ENCODE measurements at places on chromosomes 16 and 17.

DNA sequence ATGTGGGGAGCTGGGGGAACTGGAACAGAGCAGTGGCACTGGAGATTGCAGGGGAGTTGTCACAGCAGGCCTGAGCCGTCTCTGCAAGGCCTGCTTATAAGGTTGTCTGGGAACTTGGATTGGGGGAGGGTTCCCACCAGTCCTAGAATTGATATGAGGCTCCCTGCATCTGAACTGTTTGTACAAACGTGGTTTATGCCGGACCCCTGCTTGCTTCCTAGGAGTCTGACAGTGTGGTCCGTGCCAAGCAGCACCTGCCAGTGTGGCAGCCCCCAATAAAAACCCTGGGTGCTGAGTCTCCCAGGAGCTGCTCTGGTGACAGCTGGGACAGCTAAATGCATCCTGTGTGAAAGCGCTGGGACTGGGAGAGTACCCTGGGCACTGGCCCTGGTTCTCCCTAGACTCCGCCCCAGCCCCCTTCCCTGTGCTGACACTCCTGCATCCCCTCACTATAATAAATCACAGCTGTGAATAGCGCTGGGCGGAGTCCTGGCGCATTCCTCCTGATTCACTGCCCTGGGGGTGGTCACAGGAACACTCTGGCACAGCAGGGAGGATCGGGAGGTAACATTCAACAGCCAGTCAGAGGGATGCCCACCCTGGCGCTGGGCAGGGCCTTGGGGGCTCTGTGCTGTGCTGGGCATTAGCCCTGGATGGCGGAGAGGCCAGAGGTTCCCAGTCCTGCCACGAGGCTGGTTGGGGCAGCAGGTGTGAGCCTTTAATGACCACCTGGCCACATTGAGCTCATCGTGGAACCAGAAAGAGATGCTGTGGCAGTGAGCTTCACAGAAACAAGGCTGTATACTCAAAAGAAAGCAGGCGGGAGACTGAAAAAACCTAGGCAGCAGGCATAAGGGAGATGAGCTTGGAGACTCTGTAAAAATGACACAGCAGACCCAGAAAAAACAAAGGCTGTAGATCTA lies 45.6 kb downstream of the RMI2 start:
- no peak for DNase-seq

- no peak for DNase-seq
Measured at GRCh38 chr17:40064971-40065768, 2.4 kb downstream of the THRA start.

GRCh38 chr17:80443916-80444643 lies 29.1 kb downstream of the ENDOV start:
- DNase-seq, result no peak

GRCh38 chr17:50956750-50957523 lies 90.8 kb upstream of the TOB1 start:
- peak; percentile 21 for DNase-seq

DNA sequence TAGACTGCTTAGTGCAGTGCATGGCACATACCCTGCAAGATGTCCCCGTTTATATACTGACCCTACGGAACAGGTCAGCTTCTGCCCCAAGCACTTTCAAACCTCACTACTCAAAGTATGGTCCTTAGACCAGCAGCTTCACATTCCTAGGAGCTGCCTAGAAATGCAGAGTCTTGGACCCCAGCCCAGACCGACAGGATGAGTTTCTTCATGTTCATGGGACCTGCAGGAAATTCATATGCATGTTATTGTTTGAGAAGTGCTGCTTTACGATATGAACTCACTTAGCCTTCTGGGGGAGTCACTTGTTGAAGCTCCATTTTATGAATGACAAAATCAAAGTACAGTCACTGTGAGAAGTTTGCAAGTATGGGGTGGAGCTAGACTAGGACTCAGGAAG lies 82.6 kb downstream of the DYNLRB2 start:
- DNase-seq, result no peak

DNA sequence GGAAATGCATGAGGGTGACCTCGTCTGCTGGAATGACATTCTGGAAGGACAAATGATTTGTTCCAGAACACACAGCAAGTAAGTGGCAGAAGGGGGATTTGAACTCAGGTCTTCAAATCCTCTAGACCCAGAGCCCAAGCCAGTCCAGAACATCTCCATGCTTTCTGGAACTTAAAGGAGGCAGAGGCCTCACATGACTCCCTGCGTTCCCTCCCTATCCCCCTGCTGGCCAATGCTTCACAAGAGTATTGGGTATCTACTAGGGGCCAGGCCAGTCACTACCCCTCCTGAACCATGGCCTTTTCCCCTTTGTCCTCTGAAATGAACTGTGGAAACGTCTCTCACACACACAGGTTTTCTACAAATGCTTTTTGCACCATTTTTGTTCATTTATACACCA lies 7.6 kb upstream of the BEAN1 start:
- no peak for DNase-seq

DNA sequence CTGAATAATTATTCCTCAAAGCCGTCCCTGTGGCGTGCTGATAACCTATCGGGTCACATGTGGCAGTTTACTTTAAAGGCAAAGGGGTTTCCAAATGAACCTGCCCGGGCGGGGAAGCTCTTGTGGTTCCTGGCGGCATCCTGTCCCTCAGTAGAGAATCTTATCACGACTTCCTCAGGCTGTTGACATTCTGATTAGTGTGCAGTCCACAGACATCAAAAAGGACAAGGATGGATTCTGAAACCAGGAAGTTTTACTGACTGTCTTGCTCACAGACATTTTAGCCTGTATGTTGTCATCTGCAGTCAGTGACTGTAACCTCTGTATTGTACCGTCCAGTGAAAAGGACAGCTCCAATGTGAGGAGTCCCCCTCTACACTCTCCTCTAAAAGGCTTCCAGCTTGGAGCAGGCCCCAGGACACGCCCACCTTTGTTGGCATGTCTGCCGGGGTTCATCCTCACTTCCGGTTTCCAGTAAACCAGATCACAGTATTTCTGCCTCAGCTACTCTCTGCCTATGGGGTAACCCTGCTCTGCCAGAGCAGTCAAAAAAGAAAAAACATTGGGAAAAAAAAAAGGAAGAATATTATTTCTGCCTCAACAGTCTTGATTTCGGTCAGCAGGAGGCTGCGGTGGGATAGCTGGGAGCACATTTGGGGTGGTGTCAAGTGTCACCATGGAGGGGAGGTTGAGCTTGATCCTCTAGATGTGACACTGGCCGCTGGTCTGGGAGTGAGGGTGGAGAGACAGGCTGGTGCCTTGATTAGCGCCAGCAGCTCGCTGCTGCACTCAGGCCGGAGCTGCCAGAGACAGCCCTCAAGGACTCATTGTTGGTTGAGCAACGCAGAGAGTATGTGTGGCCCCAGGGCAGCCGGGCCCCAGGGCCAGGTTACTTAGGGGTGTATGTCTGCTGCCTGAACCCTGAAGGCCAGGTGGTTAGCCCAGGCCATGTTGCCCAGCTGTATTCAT lies 89.0 kb upstream of the DNAH17 start:
- peak; percentile 23 for DNase-seq

- DNase-seq, result no peak
Measured at GRCh38 chr17:627051-627450, 87.6 kb downstream of the VPS53 start.

DNA sequence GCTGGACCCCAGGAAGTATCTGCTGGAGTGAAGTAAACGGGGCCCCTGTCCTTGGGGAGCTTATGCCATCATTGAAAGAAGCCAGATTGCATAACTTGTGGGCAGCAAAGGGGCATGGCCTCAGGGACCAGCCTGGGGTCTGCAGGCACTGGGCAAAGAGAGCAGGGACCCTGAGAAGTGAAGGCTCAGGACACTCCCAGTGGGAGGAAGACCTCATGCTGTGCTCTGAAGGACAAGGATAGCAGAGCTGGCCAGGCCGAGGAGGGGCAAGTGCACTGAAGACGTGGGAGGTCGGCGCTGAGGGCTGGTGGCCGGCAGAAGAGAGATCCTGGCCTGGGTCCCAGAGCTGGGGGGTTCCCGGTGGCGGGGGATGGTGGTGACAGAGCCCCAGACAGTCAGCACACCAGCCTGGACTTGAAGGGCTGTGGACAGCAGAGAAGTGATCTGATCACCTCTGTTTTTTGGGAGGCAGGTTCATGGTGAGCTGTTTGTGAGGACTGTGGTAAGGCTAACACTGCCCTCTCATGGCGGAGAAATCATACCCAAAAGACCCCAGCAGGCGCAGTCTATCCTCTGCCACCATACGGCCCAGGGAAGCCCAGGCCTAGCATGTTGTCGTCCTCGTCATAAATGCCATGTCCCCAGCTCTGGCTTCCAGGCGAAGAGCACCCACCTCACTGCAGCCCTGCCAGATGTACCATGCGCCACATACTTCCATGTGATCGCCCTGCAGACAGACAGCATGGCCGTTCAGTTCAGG lies 7.1 kb upstream of the CNP start:
- DNase-seq, result peak; percentile 18

GRCh38 chr17:10060526-10060925 lies 137.9 kb downstream of the GAS7 start:
- no peak for DNase-seq

DNA sequence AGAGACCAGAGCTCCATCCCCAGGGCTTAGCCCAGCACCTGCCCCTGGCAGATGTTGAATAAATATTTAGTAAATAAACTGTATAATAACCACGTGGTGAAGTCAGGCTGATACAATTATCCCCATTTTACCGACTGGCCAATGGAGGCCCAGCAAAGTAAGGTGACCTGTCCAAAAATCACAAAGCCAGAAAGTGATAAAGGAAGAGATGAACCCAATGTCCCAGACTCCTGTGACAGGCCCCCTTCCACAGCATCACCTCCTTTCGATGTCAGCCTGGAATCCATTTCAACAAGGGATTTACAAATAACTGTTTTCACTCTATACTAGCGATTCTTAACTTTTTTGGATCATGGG lies 5.5 kb downstream of the TVP23A start:
- no peak for DNase-seq

GRCh38 chr17:82399041-82399441 lies 19.1 kb upstream of the HEXD start:
- DNase-seq, result peak; percentile 63

DNA sequence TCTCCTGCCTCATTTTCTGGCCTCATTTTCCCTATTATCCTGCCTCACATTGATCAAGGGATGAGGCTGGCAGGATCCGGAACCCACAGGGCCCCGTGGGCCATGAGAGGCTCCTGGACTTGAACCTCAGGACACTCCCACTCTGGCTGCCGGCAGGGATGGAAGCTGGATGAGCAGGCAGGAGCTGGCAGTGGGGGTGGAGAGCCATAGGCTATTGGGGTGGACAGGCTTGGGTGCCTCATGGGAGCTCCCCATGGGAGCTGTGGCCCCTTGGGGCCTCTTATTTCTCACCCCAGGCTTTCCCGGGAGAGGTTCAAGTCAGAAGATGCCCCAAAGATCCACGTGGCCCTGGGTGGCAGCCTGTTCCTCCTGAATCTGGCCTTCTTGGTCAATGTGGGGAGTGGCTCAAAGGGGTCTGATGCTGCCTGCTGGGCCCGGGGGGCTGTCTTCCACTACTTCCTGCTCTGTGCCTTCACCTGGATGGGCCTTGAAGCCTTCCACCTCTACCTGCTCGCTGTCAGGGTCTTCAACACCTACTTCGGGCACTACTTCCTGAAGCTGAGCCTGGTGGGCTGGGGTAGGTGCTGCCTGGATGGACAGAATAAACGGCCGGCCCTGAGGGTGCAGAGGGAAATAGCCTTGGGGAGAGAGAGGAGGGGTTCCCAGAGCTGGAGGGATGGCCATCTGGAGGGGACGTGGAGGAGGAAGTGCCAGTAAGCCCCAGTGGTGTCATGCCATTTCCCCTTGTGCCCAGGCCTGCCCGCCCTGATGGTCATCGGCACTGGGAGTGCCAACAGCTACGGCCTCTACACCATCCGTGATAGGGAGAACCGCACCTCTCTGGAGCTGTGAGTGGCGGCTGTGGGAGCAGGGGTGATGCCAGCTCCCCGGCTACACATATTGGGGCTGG lies 10.7 kb upstream of the DRC7 start:
- DNase-seq, result no peak

- DNase-seq, result no peak
Measured at GRCh38 chr17:83118071-83118841, 38.8 kb downstream of the METRNL start.

GRCh38 chr16:24980077-24980793 lies 34.9 kb downstream of the ARHGAP17 start:
- DNase-seq, result no peak

DNA sequence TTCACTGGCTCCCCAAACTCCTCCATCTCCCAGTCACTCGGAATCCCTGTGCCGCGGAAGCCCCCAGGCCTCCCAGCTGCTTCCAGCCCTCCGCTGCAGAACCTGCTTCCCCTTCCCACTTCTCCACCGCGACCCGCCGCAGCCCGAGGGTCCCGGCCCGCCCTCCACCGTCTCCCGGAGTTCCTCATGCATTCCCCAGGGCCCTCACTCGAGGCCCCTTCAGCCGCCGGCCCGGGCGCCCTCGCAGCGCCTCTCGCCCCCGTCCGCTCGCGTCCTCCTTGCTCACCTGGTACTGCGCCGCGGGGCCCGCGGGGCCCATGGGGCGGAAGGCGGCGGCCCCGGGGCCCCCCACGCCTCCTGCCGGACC lies 329 bp downstream of the SMARCD2 start:
- no peak for DNase-seq

DNA sequence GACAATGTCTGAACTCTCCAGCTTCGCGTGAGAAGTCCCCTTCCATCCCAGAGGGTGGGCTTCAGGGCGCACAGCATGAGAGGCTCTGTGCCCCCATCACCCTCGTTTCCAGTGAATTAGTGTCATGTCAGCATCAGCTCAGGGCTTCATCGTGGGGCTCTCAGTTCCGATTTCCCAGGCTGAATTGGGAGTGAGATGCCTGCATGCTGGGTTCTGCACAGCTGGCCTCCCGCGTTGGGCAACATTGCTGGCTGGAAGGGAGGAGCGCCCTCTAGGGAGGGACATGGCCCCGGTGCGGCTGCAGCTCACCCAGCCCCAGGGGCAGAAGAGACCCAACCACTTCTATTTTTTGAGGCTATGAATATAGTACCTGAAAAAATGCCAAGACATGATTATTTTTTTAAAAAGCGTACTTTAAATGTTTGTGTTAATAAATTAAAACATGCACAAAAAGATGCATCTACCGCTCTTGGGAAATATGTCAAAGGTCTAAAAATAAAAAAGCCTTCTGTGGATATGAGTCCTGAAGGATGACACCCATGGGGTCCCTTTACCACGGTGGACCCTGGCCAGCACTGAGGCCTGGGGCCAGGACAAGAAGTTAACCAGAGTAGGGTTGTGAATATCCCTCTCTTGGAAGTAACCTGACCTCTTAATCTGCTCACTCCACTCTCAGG lies 10.5 kb upstream of the ITGAD start:
- peak; percentile 3 for DNase-seq

GRCh38 chr17:63974594-63975192 lies 2.0 kb upstream of the SCN4A start:
- no peak for DNase-seq

DNA sequence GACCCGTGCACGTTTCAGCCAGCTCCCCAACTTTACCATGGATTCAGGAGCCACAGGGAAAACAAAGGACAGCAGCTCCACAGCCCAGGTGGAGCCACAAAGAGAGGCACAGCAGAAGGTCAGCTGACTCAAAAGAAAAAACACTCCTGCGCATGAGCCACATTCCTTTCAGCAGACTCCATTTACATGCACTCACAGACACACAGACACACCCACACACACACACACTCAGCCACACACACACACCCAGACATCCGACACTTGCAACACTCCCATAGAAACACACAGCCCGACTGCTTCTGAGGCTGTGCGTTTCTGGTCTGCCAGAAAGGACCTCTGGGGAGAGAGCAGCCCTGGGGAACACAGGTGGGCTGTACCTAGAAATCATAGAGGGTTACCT lies 2335.5 kb downstream of the TP53TG3F start:
- DNase-seq, result no peak

All from midbrain (tissue), 1 donor.